ENCODE measurements at places on chromosomes 2 and 18.

DNA sequence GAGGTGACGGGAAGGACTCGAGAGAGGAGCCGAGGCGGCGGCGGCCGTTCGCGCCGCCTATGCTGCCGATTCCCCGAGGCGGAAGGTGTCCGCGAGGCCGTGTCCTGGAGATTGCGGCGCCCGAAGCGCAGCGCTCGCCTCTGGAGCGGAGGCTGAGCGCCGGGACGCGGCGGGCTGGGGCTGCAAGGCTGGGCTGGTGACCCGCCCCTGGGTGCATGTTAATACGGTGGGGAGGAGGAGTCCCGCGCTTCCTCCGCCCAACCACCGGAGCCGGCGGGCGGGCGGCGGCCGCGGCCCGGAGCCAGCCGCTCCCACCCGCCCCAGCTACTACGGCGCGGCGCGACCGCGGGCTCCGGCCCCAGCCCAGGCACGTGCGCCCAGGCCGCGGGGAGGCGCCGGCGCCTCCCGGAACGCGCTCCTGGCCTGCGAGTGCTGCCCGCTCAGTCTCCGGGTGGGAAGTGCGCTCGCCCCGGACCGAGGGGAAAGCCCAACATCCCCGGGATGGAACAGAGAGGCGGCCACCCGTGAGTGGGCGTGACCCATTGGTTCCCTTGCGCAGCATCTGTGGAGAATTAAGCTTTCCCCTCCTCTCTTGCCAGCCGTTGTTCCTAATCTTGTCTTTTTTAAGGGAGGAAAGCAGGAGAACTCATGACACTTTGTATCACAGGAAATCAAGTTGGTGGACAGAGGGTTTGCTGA lies at the start of gene DLGAP1:
DLGAP1 (minus strand) TSS at position 195 of the 699 bp plus-strand sequence.
- no peak for DNase-seq

DNA sequence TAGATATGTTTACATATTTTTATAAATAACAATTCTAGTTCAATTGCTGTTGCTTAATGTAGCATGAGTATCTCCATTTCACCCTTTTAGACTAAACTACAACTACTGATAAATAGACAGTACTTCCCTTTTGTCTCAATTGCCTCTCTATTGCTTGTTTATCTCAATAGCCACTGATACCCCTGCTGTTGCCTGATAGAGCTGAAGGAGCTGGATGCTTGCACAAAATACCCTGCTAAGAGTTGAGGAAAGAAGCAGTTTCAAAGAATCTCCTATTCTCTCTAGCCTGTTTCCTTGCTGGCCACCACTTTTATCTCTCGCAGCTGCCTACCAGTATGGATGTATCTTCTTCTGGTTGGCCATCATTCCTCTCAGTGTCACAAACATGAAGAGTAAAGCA lies 16.9 kb upstream of the ZNF804A start:
- DNase-seq, result no peak

DNA sequence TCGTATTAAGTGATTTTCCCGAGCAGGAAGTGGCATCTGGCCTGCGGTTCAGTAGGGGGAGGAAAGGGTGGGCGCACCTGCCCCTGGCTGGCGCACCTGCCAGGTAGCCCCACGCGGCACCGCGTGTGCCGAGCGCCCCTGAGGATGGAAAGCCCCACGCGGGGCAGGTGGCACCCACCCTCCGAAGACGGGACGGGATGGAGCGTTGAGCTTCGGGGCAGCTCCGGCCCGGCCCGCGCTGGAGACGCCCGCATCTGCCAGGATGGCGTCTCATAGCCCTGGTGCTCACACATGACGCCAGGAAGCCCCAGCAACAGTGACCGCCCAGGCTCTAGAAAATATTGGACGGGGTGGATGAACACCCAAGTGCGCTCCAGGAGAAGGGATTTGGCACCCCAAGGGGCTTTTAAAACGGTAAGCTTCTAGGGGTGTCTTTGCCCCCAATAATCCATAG lies 2.5 kb upstream of the NFATC1 start:
- no peak for DNase-seq

- no peak for DNase-seq
These were observed 1.3 kb downstream of the BIRC6 start for GRCh38 chr2:32358111-32358482.

DNA sequence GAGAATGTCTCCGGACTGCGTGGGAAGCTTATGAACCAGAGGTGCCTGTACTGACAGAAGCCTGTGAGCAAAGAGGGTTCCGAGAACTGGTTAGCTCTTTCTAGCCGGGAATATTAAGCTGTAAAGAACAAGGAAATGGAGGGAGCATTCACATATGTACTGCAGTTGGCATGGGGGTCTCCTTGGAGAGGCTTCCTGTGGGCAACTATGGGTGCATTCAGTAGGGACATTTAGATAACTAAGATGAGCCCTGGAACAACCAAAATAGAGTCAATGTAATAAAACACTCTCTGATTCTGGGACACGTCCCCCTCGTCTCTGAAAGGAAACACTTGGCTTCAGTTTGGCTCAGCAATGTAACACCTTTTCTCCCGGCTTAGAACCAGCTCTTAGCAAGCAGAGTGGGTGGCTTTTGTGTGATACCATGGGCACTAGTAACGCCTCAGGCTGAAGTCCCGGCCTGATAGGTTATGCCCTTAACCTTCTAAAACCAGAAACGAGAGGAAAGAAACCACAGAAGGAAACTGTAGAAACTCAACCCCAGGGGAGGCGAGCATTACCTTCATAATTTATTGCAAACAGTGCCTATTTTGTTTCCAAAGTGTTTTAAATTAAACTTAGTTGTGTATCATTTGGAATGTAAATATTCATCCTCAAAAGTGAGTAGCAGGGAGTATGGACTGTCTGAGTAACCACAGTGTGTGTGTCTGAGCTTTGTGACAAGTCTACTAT lies 48.8 kb upstream of the LPIN2 start:
- DNase-seq, result no peak

DNA sequence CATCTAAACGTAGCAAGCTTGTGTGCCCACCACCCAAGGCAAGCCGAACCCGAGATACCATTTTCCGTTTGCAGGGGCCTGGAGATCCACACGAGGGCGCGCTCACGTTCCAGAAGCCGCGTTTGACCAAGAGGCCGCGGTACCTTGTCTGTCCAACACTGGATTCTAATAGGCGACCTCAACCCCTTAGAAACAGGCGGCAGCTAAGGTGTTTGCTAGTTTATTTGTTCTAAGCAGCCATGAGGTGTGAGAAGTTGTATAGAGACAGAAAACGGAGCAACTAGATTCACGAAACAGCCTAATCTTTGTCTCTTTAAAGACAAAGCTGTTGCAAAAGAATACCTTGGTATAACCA lies 4.2 kb downstream of the HOXD11 start:
- DNase-seq, result no peak

DNA sequence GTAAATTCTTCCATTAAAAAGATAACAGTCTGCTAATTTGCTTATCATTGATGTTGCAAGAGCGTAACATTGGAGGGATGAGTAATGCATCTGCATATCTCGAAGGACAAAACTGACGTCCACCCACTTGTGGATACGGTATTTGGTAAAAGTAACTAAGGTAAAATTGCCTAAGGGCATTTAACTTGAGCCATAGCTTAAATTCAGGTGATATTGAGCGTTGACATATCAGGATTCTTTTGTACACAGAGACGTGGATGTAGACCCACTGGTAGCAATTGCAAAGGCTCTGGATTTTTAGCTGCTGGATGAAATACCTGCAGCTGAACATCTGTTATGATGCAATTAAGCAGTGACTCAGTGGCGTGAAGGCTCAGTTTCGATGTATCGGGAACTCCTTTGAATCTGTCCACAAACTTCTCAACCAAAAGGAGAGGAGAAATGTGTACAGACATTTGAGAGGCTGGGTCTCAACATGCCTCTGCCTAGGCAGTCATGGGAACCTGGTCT lies 119.3 kb downstream of the SPTBN1 start:
- DNase-seq, result no peak

GRCh38 chr2:7567646-7568045 lies 650.4 kb downstream of the RNF144A start:
- peak; percentile 50 for DNase-seq

GRCh38 chr2:188416367-188416766 lies 124.7 kb downstream of the GULP1 start:
- no peak for DNase-seq

DNA sequence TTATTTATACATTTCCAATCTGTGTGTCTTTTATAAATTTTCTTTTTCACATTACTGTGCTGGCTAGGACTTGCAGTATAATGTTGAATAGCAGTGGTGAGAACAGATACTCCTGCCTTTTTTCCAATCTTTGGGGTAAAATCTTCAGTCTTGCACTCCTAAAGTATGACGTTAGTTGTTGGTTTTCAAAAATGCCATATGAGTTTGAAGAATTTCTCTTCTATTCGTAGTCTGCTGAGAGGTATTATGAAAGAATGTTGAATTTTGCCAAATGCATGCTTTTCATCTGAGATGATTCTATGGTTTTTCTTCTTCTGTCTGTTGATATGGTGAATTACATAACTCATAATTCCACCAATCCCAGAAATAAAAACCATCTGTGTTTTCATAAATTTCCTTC lies 335.3 kb upstream of the CHST9 start:
- DNase-seq, result no peak
